A375 (cell line): ENCODE measurements at places on chromosomes 16 and 17. TPM values are rescaled to one million over a fixed set of nuclear protein-coding genes. Genes with fewer than 3 reads are reported as not detected.

Gene SNTB2
- 102 and 115 TPM in 2 replicates for total RNA-seq

Gene PLXDC1
- total RNA-seq = under 0.01 and 0.05 TPM in 2 replicates

Gene COX10
- 24.8 and 28.4 TPM in 2 replicates for total RNA-seq

Gene ITGAD
- total RNA-seq = 0.19 TPM in 1 of 2 replicates, not detected in the other

Gene KCNH4
- total RNA-seq = 0.03 and 0.04 TPM in 2 replicates

Gene ARL17B
- 1.6 and 9.9 TPM in 2 replicates for total RNA-seq

Gene ADGRG1
- total RNA-seq = 62.5 and 73.4 TPM in 2 replicates

Gene FOXC2
- 6.9 and 9.2 TPM in 2 replicates for total RNA-seq

Gene CFAP52
- not detected in 2 replicates for total RNA-seq

Gene C17orf50
- total RNA-seq = not detected in 2 replicates

Gene ABCA6
- total RNA-seq = 0.79 and 1.6 TPM in 2 replicates

Gene TNRC6C
- total RNA-seq = 5.6 and 10.0 TPM in 2 replicates

Gene MFSD6L
- total RNA-seq = not detected in 2 replicates

Gene SLFN12L
- total RNA-seq = 0.08 TPM in 1 of 2 replicates, not detected in the other

Gene C16orf92
- not detected in 2 replicates for total RNA-seq

Gene MAPT
- total RNA-seq = 0.88 and 3.1 TPM in 2 replicates

Gene KCNJ2
- 1.6 and 2.8 TPM in 2 replicates for total RNA-seq

Gene CNGB1
- total RNA-seq = not detected in 2 replicates

Gene NHLRC4
- 0.11 and 0.56 TPM in 2 replicates for total RNA-seq

Gene SMIM5
- 0.57 and 1.2 TPM in 2 replicates for total RNA-seq

Gene CEMP1
- total RNA-seq = 0.45 TPM in 1 of 2 replicates, not detected in the other

Gene FAM171A2
- total RNA-seq = 2.4 and 2.5 TPM in 2 replicates

Gene FHOD1
- 46.7 and 52.4 TPM in 2 replicates for total RNA-seq

Gene OR1F1
- total RNA-seq = not detected in 2 replicates

Gene CCDC144A
- total RNA-seq = 2.6 and 2.7 TPM in 2 replicates

Gene WNT9B
- total RNA-seq = not detected in 2 replicates

Gene TLCD3B
- 0.56 and 3.3 TPM in 2 replicates for total RNA-seq

Gene RHBDF1
- 66.0 and 88.3 TPM in 2 replicates for total RNA-seq

Gene HEXIM1
- 30.5 and 35.8 TPM in 2 replicates for total RNA-seq

Gene XYLT1
- 1.3 and 1.4 TPM in 2 replicates for total RNA-seq

Gene IFI35
- total RNA-seq = 59.1 and 62.8 TPM in 2 replicates

Gene TBC1D3B
- 2.1 and 2.3 TPM in 2 replicates for total RNA-seq

Gene SGCA
- total RNA-seq = not detected in 2 replicates

Gene CSH1
- total RNA-seq = not detected in 2 replicates

Gene CA10
- not detected in 2 replicates for total RNA-seq

Gene BICDL2
- not detected in 2 replicates for total RNA-seq

Gene DOC2A
- total RNA-seq = 2.3 and 4.8 TPM in 2 replicates

Gene CTF1
- total RNA-seq = not detected in 2 replicates

Gene CD79B
- not detected in 2 replicates for total RNA-seq

Gene MSL1
- total RNA-seq = 45.3 and 47.3 TPM in 2 replicates

Gene XAF1
- 0.72 and 5.2 TPM in 2 replicates for total RNA-seq

Gene PRSS36
- total RNA-seq = 0.98 TPM in 1 of 2 replicates, not detected in the other

Gene TEX14
- total RNA-seq = 0.11 and 1.2 TPM in 2 replicates

Gene C16orf96
- not detected in 2 replicates for total RNA-seq
